Mammary epithelial cell (primary cell): ENCODE measurements at places on chromosomes 1 and 21.

GRCh38 chr1:215198021-215198420, 115.5 kb downstream of the KCNK2 start:
- no peak for DNase-seq

- DNase-seq, result no peak
Observed at GRCh38 chr1:181531951-181532600, 48.8 kb downstream of the CACNA1E start.

DNA sequence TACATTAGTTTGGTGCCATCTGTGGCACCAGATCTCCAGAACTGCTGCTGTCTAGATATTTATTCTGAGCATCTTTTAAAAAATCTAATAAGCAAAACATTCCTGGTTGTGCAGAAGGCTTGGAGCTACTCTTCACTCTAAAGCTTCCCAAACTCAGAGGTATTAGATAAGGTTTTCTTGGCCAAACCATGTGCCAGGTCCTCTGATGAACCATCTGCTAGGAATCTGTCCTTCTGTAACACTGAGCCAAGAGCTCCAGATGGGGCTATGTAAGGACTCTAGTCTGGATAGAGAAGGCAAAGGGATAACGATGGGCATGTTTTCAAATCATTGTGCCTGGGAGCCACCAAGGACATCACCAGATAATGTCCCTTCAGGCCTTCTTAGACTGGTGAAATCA, 410.6 kb downstream of the NTNG1 start:
- DNase-seq, result no peak

DNA sequence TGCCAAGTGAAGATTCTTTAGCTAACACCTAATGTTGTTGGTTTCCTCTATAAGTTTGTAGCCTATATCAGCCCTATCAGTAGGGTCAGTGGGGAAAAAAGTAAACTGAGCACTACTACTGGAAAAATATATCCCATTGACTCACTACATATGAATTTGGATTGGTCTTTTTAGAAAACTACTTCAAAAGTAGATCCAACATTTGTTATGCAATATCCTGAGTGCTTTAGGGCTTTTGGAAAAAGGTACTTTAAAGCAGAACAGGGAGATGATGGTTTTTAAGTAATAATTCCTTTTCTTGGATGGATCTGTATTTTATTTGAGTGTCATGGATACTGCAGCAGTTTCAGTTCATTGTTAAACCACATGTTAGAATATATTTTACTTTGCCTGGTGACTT, 7.1 kb downstream of the C1orf21 start:
- no peak for DNase-seq

DNA sequence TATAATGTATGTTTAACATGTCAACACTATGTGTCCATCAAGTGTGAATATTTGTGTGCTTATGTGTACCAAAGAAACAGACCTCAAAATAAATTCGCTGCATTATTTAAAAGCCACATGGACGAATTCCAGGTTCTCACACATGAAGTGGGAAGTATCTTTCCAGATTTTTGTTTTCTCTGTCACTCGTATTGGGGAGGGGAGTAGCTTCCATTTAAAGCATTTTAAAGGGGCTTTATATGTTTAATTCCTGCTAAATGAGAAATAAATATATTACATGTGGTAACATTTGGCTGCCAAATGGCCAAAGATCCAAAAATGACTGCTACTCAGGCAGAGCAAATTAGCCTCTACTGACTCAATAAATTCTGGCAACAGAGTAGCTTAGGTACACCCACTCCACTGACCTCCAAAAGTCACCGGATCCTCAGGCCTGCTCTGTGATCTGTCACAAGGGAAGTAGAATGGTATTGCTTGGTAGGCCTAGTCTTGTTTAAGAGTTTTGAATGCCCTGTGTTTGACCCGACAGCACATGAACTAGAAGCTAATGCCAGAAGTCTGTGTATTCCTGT, 178.1 kb downstream of the ZP4 start:
- DNase-seq, result no peak

DNA sequence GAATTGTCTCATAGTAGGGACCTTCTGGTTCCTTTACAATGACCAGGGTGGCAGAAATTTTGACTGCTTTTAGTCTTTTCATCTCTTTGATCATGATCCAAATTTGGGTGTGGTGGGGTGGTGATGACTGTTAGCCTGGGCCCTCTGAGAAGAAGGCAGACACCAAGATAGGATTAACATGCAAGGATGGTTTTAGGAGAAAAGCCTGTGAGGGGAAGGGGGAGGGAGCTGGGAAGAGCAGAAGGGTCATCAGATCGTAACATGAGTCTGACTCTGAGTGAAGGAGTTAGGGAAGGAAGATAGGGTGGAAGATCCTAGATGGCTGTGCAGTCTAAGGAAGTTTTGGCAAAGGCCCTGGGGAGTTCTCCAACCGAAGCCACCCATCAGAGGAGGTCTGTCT, 28.5 kb upstream of the CAMSAP2 start:
- no peak for DNase-seq

- peak; percentile 48 for DNase-seq
Observed at GRCh38 chr1:33094971-33095604, 14.1 kb downstream of the AZIN2 start.

- DNase-seq, result no peak
Observed at GRCh38 chr1:10705953-10706352, 90.5 kb downstream of the CASZ1 start.

DNA sequence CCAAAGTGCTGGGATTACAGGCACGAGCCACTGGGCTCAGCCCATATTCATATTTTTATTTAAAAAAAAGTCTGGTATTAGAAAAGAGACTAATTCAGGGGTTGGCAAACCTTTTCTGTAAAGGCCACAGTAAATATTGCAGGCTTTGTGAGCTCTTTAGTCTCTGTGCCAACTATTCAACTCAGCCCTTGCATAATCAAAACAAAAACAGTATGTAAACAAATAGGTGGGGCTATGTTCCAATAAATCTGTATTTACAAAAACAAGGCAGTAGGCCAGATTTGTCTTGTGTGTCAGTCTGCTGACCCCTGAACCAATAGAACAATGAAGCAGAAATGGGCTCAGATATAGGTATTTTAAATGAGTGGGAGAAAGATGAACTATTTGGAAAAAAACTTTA, 49.3 kb downstream of the CDC42BPA start:
- no peak for DNase-seq

DNA sequence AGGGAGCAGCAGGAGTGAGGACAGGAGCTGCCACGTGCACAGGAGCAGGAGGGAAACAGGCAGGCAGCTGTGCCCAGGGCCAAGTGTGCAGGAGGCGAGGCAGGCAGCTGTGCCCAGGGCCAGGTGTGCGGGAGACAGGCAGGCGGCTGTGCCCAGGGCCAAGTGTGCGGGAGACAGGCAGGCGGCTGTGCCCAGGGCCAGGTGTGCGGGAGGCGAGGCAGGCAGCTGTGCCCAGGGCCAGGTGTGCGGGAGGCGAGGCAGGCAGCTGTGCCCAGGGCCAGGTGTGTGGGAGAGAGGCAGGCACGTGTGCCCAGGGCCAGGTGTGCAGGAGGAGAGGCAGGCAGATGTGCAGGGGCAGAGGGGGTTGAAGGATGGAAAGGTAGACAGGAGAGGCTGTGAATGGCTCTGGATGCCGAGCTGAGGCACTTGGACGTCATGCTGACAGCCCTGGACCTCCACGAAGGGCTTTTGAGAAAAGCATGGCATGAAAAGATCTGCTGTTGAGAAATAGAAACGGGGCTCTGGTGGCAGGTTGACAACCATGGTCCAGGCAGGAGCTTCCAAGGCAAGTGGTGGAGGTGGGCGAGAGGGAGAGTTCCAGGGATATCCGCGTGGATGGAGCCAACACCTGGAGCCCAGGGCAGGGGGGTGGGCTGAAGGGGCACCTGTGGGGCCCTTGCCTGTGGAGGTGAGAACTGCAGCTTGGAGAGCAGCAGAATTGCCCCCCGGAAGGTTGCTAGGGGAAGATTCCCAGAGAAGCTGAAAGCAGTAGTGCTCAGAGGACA, 19.1 kb upstream of the NPHP4 start:
- no peak for DNase-seq

DNA sequence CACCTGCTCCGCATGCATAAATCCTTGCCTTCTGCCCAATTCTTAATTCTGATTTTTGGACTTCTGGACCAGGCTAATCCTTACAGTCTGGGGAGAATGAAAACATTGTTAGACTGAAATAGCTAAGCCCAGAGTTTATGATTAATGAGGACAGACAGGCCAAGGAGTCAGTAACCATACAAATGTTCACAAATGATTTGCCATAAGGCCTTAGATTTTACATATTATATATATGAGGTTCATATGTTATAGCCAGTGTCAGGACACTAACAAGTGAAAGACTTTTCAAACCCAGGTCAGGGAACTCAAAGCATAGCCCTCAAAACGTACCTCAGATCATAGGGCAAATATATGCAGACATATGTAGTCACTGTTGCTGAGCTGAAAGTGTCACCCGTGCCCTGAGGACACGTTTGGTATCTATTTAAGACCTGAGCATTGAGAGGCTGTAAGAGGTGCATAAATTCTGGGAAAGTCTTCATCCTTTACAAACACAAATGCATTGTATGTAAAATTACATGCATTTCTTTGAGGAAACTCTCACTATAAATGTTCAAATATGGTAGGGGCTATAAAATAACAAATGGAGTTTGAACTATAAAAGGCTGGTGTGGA, 45.3 kb upstream of the FBXO28 start:
- no peak for DNase-seq

DNA sequence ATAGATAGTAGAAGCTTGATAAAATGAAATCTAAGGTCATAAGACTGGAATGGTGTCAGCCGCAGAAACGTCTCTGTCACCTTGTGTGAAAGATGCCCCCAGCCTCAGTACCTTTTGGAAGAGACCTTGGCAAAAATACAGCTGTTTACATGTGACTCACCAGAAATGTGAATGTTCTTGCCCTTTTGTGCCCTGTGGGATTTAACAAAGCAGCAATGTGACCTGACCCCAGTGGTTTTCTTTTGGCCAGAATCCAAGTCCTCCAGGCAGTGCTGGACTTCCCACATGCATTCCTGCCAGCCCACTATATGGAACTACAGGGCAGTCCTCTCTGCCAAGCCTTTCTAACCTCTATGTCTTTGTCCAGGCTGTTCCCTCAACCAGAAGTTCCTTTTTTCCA, 27.2 kb upstream of the LRRC8C start:
- peak; percentile 85 for DNase-seq

- no peak for DNase-seq
Observed at GRCh38 chr1:183533617-183534174, 56.6 kb downstream of the NCF2 start.

DNA sequence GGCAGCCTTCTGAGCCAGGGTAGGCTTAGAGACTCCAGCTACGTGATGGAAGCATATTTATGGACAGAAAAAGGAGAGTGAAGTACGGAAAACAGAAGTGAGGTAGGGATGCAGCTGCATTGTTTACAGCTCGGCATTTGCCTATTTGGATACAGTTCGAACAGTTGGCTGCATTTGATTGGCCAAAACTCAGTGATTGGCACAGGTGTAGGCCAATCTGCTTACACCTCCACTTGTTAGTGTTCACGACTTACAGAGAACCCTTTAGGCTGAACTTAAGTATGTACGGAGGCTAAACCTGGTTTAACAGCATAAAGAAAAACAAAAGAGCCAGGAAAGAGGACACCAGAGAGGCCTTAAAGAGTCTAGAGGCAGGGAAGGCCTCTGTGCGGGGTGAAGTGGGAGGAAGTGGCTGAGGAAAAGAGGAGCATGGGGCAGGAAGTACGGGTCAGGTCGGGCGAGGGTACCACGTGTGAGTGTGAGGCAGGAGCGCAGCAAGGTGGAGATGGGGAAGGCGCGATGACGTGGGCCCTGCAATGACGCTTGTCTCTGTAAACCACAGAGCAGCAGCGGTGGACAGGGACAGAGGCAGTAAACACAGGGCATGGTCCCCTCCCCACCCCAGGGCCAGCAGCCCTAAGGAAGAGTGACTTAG, 32.0 kb downstream of the RSPH1 start:
- DNase-seq, result peak; percentile 53

GRCh38 chr1:84570436-84571149, 3.6 kb downstream of the CTBS start:
- DNase-seq, result peak; percentile 12

GRCh38 chr1:219373616-219373935, 199.9 kb downstream of the LYPLAL1 start:
- no peak for DNase-seq

DNA sequence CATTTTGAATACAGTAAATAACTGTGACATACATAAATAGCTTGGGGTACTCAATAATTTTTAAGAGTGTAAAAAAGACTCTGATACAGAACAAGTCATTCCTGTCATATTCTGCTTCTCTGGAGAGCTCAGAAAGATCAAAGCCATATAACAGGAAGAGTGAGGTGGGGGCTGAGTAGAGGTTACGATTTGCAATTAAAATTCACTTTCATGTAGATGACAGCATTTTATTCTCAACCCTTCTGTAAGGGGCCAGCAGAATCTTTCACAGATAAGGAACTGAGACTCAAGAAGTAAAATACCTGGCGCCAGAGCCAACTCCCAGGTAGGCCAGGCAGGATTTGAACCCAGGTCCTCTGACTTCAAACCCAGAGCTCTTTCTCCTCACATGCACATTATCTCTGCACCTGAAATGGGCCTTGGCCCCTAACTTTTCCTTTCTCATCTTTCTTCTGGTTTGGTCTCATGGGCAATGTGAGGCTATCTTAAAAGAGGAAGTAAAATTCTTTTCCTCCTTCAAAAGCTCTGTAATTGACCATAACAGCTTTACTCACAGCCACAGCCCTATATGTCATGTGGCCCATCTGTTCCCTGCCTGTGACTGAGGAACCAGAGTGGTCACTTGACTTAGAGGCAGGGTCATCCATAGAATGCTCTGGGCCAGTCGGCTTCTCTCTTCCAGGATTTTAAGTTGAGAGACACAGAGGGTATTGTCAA, 80.9 kb upstream of the SYT6 start:
- DNase-seq, result no peak

- no peak for DNase-seq
Observed at GRCh38 chr1:171655746-171656116, 3.2 kb upstream of the MYOC start.

GRCh38 chr1:236015539-236015938, 49.4 kb downstream of the NID1 start:
- no peak for DNase-seq

- DNase-seq, result no peak
Observed at GRCh38 chr1:107940017-107940577, 24.9 kb downstream of the VAV3 start.

DNA sequence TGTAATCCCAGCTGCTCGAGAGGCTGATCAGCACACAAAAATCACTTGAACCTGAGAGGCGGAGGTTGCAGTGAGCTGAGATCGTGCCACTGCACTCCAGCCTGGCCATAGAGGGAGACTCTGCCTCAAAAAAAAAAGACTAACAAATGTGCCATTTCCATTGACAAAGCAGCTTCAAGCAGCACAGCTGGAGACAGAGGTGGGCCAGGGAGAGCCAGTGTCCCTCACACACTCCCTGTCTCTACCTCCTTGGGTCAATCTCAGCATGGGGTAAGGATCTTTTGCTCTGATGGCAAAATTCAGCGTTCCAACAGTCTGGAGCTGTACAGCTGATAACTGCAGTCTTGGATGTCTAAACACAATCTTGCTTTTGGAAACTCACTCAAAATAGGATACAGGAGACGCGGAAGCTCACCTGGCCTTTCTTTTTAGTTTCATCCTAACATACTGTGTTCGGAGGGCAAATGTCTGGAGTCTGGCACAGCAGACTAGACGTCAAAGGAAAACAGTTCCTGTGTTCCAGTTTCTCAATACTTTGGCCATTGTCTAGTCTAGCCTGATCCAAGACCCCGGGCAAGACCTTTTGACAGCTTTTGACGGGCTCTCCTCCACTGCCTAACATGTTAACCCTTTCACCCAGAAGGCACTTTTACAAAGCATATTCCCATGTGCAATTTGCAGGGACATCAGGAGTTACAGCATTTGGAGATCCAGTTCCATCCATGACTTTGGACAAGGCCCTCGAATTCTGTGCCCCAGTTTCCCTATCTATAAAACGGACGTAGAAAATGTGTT, 2.9 kb downstream of the RCC2 start:
- DNase-seq, result no peak
